ENCODE measurements at places on chromosomes 2 and 18. TPM values are rescaled to one million over a fixed set of nuclear protein-coding genes. Genes with fewer than 3 reads are reported as not detected.

DNA sequence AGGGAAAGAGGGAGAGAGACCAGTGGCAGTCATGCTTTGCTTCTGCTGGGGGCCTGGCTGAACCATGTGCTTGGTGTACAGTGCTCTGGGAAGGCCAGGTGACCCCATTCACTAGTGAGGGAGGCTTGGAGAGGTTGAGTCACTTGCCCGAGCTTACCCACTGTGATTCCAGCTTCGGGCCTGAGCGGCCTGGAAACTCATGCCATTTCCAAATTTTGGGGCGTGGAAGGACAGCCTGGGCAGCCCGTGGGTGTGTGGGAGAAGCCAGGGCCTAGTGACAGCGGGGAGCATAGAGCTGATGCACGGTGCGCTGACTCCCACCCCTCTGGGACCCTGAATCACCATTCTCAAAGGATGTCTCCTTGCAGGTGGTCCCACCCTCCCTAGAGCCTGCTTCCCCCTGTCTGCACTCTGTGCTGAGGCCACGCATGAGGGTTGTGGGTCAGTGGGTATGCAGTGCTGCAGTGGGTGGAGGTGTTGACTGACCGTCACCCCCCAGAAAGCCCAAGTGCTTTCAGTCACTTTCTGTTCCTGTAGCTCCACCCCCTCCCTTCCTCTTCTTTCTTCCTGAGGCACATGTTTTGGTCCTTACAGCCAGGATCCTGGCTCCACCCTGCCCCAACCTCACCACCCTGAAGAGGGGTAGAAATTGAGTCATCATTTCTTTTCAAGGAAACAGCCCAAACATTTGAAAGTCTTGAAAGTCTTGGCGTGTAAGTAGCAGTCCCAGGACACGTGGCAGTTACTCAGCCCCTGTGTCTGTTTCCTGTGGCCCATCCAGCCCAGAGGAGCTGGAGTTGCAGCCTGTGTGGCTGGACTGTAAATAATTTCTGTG lies 69.3 kb upstream of the MCFD2 start:
- peak; percentile 62 for DNase-seq

The SPHKAP gene
- total RNA-seq, result 0.34 TPM

The PLGLB1 gene
- 4.4 TPM for total RNA-seq

The SLC16A14 gene
- total RNA-seq, result 3.4 TPM

The SAG gene
- total RNA-seq, result not detected

Measured in ovary (tissue), 10 donors.